ENCODE measurements at places on chromosomes 12 and 14.
A peak's percentile ranks its signal among the peaks of the same experiment; 100 is the strongest.

DNA sequence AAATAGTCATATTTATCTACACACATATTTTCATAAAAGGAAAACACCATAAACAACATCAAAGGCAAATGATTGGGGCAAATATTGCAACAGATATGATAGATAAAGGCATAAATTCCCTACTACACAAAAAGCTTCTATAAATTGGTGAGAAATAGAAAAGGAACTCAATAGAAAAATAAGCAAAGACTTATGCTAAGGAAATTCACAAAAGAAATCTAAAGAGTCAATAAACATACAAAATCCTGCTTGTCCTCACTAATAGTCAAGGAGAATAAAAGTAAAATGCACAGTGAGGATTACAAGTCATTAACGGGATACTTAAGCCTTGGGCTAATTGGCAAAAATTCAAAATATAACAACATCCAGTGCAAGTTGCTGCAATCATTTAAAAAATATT is 30.3 kb downstream of the CCDC59 start:
- DNase-seq: no peak

- DNase-seq: no peak
Measured at GRCh38 chr12:29113101-29113500, 36.0 kb upstream of the FAR2 start.

- DNase-seq: no peak
Measured at GRCh38 chr12:25320123-25321006, 69.6 kb upstream of the KRAS start.

GRCh38 chr12:73106296-73106695 is 834.1 kb downstream of the TRHDE start:
- DNase-seq: no peak

- no peak for DNase-seq
Measured at GRCh38 chr12:92341065-92341668, 195.5 kb upstream of the BTG1 start.

DNA sequence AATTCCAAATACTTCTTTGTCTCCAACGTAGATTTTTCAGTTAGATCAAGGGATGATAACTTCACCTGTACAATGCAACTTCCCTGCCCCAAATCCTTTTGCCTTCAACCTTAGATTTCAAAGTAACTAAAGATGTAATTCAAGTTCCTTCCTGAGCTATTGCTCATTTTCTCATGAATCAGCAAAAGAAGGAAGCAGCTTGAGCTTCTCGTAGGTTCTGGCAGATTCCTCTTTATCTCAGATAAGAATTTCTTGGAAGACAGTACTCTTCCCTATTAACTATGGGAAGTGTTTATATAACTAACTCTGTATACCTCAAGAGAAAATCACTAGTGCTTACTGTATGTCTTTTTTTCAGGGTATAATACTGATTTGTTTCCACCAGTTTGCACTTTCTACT is 203.8 kb downstream of the RASSF9 start:
- DNase-seq: peak; percentile 33

DNA sequence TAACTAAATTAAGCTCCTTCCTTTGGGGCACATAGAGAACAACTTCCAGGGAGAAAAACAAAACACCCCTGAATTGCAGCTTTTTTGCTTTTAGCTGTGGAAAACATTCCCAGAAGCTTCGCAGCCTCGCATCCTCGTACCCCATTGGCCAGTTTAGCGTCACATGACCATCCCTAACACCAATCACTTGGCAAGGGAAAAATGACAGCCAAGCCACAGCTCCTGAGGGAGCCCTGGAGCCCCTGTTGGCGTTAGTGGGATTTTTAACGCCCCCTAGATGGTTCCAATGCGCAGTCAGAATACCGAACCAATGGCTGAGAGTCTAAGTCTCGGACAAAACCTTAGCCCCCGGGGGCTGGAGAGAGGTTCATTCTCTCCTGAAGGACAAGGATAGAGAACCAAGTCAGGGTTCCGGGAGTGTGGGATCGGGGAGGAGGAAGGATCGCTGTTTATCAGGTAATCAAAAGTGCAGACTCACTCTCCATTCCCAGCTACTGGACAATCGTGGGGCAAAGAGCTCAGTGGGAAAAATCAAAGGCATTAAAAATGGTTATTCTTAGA is 135.6 kb upstream of the HIF1A start:
- DNase-seq: no peak

DNA sequence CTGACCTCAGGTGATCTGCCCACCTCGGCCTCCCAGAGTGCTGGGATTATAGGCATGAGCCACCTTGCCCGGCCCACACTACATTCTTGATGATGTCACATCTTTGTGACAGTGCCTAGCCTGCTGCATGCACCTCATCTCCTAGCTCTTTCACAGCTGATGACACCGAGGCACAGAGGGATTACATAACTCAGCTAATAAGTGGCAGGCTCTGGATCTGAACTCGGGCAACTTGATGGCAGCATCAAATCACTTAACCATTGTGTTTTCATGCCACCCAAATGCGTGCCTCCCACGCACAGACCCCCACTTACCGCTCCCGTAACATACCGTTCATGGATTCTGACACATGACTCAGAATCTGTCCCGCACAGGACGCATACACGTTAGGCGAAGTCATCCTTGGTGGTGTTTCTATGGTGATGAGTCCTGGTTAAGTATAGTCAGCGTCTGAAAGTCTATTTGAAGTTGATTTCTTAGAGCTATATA is 7.4 kb downstream of the TMEM120B start:
- DNase-seq: no peak

- no peak for DNase-seq
Measured at GRCh38 chr12:91988086-91988923, 157.3 kb downstream of the BTG1 start.

DNA sequence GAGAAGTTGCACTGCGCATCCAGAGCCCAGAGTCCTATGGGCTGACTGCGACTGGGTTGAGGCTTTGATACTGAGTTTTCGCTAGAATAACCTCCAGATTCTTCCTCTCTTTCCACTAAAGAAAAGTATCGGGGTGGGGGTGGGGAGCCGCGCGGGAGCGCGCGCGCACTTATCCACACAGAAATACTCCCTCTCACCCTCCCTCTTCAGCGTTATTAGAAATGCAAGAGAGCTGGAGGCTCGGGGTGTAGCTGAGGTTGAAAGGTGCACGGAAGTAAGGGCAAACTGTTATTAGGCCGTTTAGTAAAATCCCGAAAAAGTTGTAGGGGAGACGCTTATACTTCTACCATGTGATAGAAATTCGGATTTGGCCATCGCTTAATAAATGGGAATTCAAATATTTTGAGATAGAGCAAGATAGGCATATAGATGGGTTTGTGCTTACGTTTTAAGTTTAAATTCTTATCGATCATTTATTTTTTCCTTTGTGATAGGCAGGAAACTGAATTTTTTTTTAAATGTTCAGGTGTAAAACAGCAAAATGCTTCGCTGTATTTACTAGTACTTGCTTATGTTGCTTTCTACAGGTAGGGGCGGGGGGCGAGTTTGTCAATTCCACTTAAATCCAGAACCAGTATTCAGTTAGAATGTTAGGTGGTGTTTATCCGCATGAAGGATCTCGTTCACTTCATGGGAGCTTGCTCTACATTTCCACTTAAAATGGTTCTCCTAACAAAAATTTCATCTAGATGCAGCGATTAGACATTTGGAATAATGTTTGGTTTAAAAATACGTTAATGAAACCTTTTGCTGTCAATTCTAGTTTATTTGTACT is 1.1 kb downstream of the ARHGAP5 start:
- peak; percentile 33 for DNase-seq

DNA sequence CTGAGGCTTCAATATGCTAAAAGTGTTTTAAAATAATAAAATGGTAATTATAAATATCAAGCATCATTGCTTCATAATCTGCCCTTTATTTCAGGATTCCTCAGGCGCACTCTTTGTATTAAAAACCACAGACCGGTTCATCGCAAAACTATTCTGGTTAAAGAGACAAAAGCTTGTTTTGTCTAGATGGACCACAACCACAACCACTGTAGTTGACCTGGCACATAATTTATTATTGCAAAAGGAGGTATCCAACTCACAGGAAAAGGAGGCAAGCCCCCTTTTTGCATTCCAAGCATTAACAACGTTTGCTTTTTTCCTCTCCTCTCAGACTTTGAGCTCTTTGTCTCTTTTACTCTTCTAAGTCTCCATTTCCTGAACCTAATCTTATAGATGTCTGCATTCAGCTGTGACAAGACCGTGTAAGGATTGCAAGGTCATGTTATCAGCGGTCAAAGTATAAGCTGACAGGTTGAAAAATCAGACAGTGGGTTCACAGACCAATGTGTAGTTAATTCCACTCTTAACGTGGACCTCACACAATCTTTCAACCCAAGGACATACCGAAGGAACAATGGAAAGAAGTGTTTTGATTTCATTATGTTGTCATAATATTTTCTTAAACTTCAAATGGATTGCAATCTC is 1057.6 kb downstream of the GALC start:
- no peak for DNase-seq

GRCh38 chr12:82174936-82175335 is 183.3 kb downstream of the CCDC59 start:
- DNase-seq: no peak

DNA sequence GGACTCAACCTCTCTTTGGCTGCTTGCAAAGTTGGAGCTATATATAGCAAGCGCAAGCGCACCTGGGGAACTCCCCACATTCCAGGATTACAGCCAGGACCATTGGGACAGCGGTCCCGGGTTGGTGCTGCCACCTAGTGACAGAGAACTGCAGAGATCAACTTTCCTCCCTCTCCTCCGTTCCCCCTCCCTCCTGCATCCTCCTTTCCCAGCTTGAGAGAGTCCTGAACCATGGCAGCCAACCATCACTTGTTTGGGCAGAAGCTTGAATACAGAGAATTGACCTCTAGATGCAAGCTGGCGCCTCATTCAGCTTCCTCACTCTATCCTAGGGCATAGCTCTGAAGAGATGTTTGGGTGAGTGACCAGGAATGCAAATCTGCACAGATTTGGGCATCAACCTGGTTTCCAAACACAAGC is 17.4 kb upstream of the FLVCR2 start:
- DNase-seq: peak; percentile 48

DNA sequence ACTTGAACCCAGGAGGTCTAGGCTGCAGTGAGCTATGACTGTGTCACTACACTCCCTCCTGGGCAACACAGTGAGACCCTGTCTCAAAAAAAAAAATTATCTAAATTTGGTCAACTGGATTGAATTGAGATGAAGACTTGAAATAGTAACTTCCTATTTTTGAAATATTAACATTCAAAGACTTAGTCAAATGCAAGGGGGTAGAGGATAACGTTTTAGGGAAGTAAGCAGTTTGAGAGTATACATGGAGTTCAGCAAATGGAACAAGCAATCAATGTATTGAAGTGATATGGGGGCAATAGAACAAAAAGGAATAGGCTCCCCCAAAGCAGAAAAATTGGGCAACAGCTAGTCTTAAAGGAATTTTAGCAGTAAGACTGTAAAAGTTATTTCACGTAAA is 4.6 kb upstream of the MFAP5 start:
- DNase-seq: peak; percentile 53

GRCh38 chr12:63420206-63420644 is 248.1 kb downstream of the DPY19L2 start:
- peak; percentile 86 for DNase-seq

- peak; percentile 18 for DNase-seq
Measured at GRCh38 chr12:131202592-131203378, 249.1 kb downstream of the ADGRD1 start.

DNA sequence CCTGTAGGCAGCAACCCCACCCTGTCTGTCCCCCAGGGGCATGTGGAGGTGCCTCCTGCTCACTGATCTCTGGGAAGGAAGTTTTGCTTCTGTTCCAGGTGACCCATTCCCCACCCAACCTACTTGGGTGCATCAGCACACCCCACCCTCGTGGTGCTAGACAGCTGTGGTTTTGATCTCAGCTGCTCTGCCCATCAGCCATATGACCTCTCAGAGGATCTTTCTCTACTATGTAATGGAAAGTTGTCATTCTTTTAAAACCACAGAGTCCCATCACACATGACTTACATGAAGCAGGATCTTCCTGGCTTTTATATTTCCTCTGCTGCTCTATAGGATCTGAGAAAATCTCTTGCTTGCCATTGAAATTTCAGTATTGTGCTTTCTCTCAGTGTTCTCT is 13.5 kb upstream of the KRT82 start:
- DNase-seq: no peak

- no peak for DNase-seq
Measured at GRCh38 chr12:13374793-13375192, 178.3 kb downstream of the EMP1 start.

GRCh38 chr12:1309613-1310012 is 284.8 kb downstream of the FBXL14 start:
- no peak for DNase-seq

- DNase-seq: no peak
Measured at GRCh38 chr12:78696267-78696666, 168.3 kb upstream of the SYT1 start.

DNA sequence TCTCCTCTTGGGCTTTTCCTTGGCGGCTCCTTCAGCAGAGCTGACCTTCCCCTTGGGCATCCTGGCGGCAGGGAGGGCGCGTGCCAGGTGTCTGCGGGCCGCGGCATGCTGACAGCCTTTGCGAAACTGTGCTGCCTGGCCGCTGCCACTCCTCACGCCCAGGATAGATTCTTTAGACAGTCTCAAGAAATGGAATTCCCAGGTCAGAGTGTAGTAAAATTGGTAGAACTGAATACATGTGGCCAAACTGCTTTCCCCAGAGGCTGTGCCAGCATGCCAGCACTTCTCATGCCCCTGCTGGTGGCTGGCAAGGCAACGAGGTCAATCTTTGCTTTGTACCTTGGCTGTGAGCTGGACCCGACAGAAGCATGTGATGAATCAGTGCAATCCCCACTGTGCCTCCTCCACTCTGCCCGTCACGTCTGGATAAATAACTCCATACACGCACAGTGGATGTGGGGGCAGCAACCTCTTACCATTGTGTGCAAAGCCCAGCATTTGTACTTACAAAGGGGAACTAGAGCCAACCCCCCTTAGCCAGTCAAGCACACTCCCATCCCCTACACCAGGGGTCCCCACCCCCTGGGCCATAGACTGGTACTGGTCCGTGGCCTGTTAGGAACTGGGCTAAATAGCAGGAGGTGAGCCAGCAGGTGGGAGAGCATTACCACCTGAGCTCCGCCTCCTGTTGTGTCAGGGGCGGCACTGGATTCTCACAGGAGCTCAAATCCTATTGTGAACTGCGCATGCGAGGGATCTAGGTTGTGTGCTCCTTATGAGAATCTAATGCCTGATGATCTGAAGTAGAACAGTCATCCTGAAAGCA is 90.9 kb downstream of the ACTN1 start:
- DNase-seq: no peak

- DNase-seq: peak; percentile 56
Measured at GRCh38 chr14:24481622-24482324, 26.3 kb downstream of the CMA1 start.

- no peak for DNase-seq
Measured at GRCh38 chr12:1629338-1630132, 504 bp downstream of the WNT5B start.

DNA sequence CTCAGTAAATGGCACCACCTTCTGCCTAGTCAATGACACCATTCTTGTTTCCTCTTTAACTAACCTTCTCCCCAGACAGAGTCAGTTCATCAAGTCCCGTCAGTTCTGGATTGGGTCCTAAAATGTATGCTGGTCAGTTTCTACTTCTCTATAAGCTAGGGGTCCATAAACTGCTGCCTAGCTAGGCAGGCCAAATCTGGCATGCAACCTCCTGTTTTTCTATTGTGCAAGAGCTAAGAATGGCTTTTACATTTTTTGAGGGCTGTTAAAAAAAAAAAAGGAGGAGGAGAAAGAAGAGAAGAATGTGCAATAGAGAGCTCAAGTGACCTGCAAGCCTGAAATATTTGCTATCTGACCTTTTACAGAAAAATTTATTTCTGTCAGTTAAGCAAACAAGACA is 6.4 kb upstream of the TMED10 start:
- no peak for DNase-seq

- no peak for DNase-seq
Measured at GRCh38 chr14:27320261-27320660, 722.4 kb upstream of the NOVA1 start.

- DNase-seq: no peak
Measured at GRCh38 chr12:3187846-3188770, 110.9 kb downstream of the TSPAN9 start.
